ENCODE measurements at places on chromosomes 13 and 19.

- DNase-seq = no peak
- peaks cover 13% of the 10 kb centered on the region for H3K4me1 ChIP-seq
- no peak overlapping the region for H3K4me3 ChIP-seq
- no peaks in the 10 kb centered on the region for H3K27me3 ChIP-seq
- H3K27ac ChIP-seq = no peak overlapping the region
- no peaks in the 10 kb centered on the region for H3K36me3 ChIP-seq
Measured at GRCh38 chr13:79398915-79399314, 7.1 kb downstream of the RBM26 start.

- peak overlapping the region; percentile 35 for H3K27ac ChIP-seq
- no peaks in the 10 kb centered on the region for H3K36me3 ChIP-seq
- H3K4me1 ChIP-seq = peaks cover 10% of the 10 kb centered on the region
- H3K27me3 ChIP-seq = no peaks in the 10 kb centered on the region
Measured at GRCh38 chr13:94170145-94170571, 309.3 kb downstream of the DCT start.

GRCh38 chr13:90238413-90238812, 1109.1 kb upstream of the MIR17HG start:
- no peaks in the 10 kb centered on the region for H3K27me3 ChIP-seq
- no peak overlapping the region for H3K27ac ChIP-seq
- H3K4me3 ChIP-seq = no peak overlapping the region
- no peaks in the 10 kb centered on the region for H3K4me1 ChIP-seq

- no peaks in the 10 kb centered on the region for H3K27me3 ChIP-seq
- H3K4me3 ChIP-seq = no peak overlapping the region
- H3K36me3 ChIP-seq = no peaks in the 10 kb centered on the region
Measured at GRCh38 chr13:20359335-20359734, 127.2 kb upstream of the GJB6 start.

GRCh38 chr19:51024924-51025323, 1.5 kb downstream of the KLK11 start:
- no peaks in the 10 kb centered on the region for H3K27me3 ChIP-seq
- H3K36me3 ChIP-seq = no peaks in the 10 kb centered on the region
- DNase-seq = no peak
- H3K27ac ChIP-seq = no peak overlapping the region
- H3K4me3 ChIP-seq = no peak overlapping the region
- no peaks in the 10 kb centered on the region for H3K4me1 ChIP-seq

DNA sequence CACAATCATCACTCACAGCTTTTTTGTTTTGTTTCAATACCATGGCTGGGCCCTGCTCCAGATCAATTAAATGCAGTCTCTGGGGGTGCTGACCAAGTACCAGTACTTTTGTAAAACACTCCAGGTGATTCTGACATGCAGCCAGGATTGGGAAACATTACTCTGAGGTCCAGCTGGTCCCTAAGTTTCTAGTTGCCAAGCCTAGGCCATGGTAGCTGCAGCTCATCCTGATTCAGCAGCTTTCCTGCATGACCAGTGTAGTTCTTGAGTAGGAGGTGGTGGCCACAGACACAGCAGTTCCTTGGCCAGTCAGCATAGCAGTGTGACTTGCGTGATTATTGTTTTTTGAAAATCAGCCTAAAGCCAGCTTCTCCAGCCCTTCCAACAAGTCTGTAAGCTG, 859.1 kb downstream of the DIAPH3 start:
- no peaks in the 10 kb centered on the region for H3K27me3 ChIP-seq
- no peak overlapping the region for H3K27ac ChIP-seq
- H3K4me1 ChIP-seq = no peaks in the 10 kb centered on the region
- no peak for DNase-seq

GRCh38 chr13:34942732-34943435, 814 bp downstream of the NBEA start:
- peaks cover 9% of the 10 kb centered on the region for H3K4me1 ChIP-seq
- peak overlapping the region; percentile 70 for H3K4me3 ChIP-seq
- H3K27me3 ChIP-seq = no peaks in the 10 kb centered on the region
- H3K27ac ChIP-seq = no peak overlapping the region

- no peak overlapping the region for H3K4me3 ChIP-seq
- H3K27me3 ChIP-seq = peaks cover 64% of the 10 kb centered on the region
- H3K27ac ChIP-seq = no peak overlapping the region
- H3K36me3 ChIP-seq = no peaks in the 10 kb centered on the region
- no peak for DNase-seq
- no peaks in the 10 kb centered on the region for H3K4me1 ChIP-seq
Measured at GRCh38 chr13:20145521-20145920, 15.3 kb downstream of the GJA3 start.

DNA sequence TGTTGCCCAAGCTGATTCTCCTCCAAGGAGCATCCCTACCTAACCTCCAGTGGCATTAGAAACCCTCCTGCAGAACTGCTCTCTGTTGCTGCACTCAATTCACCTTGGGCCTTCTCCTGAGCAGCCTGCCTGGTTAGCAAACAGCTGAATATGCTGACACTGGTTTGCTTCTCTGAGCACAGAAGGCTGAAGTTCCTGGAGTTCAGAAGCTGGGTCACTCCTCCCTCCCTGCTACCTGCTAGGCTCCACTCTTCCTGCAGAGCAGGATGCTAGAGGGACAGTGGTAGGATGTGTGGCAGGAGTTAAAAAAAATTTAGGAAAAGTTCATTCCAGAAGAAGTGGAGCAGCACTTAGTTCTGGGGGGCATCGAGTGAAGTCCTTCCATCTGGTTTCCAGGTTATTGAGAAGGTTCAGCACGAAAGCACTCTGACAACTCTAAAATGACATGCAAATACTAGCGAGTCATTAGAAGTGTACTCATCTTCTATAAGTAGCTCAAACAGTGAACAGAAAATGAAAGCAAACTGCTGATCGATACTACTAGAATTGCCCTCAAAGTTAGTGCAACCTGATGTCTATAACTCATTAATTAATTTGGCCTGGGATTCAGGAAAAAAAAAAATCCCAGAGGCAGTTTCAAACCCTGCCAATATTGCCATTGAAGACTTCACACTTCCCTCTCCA, 293.7 kb downstream of the POU4F1 start:
- H3K27me3 ChIP-seq = no peaks in the 10 kb centered on the region
- no peak overlapping the region for H3K4me3 ChIP-seq
- DNase-seq = no peak
- no peaks in the 10 kb centered on the region for H3K4me1 ChIP-seq
- H3K27ac ChIP-seq = no peak overlapping the region
- H3K36me3 ChIP-seq = no peaks in the 10 kb centered on the region

- H3K27ac ChIP-seq = no peak overlapping the region
- peak; percentile 75 for DNase-seq
- no peak overlapping the region for H3K4me3 ChIP-seq
- peaks cover 15% of the 10 kb centered on the region for H3K4me1 ChIP-seq
- peaks cover 18% of the 10 kb centered on the region for H3K36me3 ChIP-seq
Measured at GRCh38 chr19:46357846-46358583, 11.1 kb downstream of the PPP5C start.

DNA sequence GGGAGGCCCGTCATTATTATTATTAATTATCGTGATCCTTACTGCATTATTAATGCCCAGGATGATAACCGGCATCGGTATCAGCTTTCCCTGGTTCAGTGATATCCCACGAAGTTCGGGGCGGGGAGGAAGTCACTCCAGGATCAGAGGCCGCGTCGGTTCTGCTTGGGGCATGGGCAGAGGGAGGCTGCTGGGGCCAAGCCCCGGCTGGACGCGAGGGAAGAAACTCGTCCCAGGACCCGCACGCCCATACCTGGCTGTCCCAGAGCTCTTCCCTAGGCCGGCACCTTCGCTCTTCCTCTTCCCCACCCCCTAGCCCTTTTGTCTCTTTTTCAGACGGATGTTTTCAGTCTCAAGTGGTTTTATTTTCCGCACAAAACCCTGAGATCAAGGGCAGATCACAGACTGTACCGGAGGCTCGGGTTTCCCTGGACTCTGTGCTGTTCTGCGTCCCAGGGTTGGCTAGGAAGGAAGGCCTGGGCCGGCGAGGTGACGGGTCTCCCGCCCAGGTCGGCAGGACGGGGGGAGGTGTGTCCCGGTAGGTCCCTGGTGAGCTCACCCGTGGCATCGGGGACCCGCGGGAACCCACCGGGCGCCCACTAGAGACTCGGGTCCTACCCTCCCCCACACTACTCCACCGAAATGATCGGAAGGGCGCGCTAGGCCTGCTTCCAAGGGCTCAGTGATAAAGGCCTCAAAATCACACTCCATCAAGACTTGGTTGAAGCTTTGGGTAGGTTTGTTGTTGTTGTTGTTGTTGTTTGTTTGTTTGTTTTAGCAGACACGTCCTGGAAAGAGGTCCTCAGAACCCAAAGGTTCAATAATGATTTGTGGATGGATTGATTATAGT, 7.9 kb downstream of the ZIC2 start:
- no peak overlapping the region for H3K4me3 ChIP-seq
- DNase-seq = no peak
- H3K27me3 ChIP-seq = peaks cover 43% of the 10 kb centered on the region
- peaks cover 9% of the 10 kb centered on the region for H3K4me1 ChIP-seq
- no peaks in the 10 kb centered on the region for H3K36me3 ChIP-seq

DNA sequence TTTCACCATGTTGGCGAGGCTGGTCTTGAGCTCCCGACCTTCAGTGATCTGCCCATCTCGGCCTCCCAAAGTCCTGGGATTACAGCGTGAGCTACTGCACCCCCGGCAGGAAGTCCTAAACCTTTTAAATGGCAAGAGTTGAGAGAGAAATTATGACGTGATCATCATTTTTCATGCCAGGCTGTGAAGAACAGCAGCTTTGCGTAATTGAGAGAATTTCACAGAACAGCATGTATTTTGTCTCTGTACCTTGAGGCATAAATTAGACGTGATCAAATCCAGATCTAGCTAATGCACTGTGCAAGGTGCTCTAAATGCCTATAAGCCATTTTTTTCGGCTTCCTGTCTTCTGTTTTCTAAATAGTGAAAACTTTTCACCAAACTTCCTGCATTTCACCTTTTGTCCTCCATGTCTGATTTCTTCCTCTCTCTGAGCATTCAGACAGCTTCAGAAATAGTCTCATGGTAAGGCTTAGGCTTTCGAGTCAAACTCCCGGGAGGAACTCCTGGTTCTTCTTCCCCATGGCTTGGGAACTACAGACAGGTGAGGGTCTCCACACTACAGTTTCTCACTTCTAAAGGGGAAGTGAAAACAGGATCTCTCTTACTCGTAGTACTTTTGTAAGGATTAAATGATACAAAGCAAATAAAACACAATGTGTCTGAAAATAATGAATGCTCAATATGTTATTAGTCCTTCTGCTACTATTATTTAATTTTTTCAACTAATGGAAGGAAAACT, 51.0 kb downstream of the WDFY2 start:
- H3K4me3 ChIP-seq = no peak overlapping the region
- no peak overlapping the region for H3K27ac ChIP-seq
- no peaks in the 10 kb centered on the region for H3K36me3 ChIP-seq
- no peaks in the 10 kb centered on the region for H3K27me3 ChIP-seq

GRCh38 chr13:112639521-112639920, 50.3 kb upstream of the ATP11A start:
- no peaks in the 10 kb centered on the region for H3K36me3 ChIP-seq
- no peaks in the 10 kb centered on the region for H3K4me1 ChIP-seq
- H3K27ac ChIP-seq = no peak overlapping the region
- H3K4me3 ChIP-seq = no peak overlapping the region
- DNase-seq = no peak

DNA sequence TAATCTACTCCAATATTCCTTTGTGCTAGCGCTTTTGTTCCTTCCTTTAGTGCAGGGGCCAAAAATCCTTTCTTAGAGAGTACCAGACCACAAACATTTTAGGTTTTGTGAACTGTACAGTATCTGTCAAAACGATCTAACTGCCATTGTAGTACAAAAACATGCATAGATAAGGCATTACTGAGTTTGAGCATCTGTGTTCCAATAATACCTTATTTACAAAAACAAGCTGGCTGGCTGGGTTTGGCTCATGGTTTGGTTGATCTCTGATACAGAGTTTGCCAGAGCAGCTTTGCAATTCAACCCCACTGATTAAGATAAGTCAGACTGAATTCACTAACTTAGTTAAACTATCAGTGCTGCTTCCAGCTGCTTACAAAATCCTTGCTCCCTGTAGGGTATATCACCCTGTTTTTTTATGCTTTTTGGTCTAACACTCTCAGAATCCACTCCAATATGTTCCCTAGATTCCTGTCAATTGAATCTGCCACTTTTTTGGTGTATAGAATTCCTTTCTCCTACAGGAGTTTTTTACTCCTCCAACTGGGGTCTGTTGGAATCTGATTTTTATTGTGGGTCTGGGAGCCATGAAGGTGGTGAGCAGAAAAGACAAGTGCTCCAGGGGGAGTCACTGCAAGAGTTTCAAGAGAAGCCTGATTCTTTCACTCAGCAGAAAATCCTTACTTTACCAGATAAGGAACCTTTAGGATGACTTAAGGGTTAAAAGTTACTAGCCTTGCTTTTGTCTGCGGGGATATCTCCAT, 1399.4 kb downstream of the EFNB2 start:
- no peaks in the 10 kb centered on the region for H3K36me3 ChIP-seq
- peak; percentile 41 for DNase-seq
- no peaks in the 10 kb centered on the region for H3K27me3 ChIP-seq
- no peaks in the 10 kb centered on the region for H3K4me1 ChIP-seq
- no peak overlapping the region for H3K4me3 ChIP-seq

DNA sequence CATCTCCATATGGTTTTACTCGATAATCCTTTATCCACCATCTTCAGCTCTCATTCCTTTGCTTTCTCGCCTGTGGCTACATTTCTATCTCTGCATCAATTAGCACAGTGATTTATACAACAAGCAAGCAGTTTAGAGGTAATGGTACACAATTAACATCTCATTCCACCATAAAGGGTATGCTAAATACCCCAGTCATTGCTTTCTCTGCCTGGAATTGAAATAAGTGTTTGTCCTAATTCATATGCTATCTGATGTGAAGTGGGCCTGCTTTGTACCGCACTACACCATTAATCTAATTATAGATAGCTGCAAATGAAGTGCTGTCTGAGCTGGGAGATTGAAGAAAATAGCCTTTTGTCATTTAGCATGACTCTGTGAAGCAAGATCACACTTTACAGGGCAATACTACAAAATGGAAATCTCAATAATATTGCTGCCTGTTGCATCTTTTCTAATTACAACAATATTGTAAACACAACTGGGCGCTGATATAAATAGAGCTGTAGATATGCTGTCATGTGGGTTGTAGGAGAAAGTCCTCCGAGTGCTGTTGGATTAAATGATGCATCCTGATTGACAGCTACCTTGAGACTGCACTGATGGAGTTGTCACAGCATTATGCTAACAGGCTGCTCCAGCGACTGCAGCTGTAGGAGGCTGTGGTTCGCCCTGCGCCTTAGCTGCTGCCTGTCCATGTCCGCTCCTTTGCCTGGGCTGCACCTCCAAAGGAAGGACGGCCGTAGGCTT, 78.2 kb downstream of the GGACT start:
- peaks cover 8% of the 10 kb centered on the region for H3K4me1 ChIP-seq
- no peak overlapping the region for H3K4me3 ChIP-seq
- H3K36me3 ChIP-seq = no peaks in the 10 kb centered on the region
- no peak overlapping the region for H3K27ac ChIP-seq

DNA sequence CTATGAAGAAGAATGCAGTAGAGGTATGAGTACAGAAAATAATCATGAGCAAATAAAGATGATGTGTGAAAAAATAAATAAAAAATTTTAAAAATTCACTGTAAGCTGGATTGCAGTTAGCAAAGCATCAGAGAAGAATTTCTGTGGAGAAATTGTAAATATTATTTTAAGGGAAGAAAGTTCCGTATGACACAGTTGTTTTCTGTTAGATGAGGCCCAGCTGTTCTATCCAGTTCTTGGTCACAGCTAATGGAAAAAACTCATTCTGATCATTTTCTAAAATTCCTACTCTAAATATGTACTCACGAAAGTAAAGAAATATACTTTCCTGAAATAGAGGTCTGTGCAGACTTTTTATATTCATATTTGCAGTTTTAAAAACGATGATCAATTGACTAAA, 578.8 kb downstream of the DCT start:
- H3K4me3 ChIP-seq = no peak overlapping the region
- no peak for DNase-seq
- no peaks in the 10 kb centered on the region for H3K36me3 ChIP-seq
- H3K4me1 ChIP-seq = no peaks in the 10 kb centered on the region
- H3K27ac ChIP-seq = no peak overlapping the region

Measured in astrocyte (in vitro differentiated cells and primary cell).